Left ventricle myocardium inferior (tissue), 1 donor: ENCODE measurements at places on chromosomes 3 and 15. TPM values are rescaled to one million over a fixed set of nuclear protein-coding genes. Genes with fewer than 3 reads are reported as not detected.

Gene SPINK8
- total RNA-seq = not detected

Gene LYSMD2
- total RNA-seq = 4.2 TPM

GRCh38 chr3:141256820-141257219, 25.2 kb downstream of the PXYLP1 start:
- H3K27me3 ChIP-seq = no peaks in the 10 kb centered on the region
- H3K36me3 ChIP-seq = peaks cover 18% of the 10 kb centered on the region
- H3K4me1 ChIP-seq = peaks cover 15% of the 10 kb centered on the region
- DNase-seq = no peak
- no peak overlapping the region for H3K4me3 ChIP-seq

- H3K4me3 ChIP-seq = no peak overlapping the region
- no peak for DNase-seq
- peaks cover 33% of the 10 kb centered on the region for H3K27me3 ChIP-seq
Measured at GRCh38 chr15:94236608-94237007, 5.2 kb downstream of the MCTP2 start.
